ENCODE measurements at places on chromosomes 7 and 10.

GRCh38 chr7:26667514-26668133, 196.8 kb downstream of the SKAP2 start:
- DNase-seq: peak; percentile 60

GRCh38 chr7:158518980-158519632, 68.5 kb downstream of the PTPRN2 start:
- no peak for DNase-seq

DNA sequence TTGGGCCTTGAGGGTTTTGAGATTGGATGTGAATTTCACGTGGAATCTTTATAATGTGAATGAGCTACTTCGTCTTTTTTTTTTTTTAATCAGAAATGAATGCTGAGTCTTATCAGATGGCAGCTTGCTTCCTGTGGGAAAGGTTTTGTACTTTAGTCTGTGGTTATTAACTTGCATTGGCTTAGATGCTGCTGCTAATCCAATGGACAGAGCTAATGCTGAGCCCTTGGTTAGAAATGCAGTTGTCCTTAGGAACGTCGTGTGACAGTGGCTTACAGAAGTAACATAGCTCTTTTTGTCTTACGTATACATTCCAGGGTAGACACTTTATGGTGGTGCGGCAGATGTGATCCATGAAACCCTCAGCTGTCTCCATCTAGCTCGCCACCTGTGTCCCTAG, 32.8 kb downstream of the ADCY1 start:
- no peak for DNase-seq

DNA sequence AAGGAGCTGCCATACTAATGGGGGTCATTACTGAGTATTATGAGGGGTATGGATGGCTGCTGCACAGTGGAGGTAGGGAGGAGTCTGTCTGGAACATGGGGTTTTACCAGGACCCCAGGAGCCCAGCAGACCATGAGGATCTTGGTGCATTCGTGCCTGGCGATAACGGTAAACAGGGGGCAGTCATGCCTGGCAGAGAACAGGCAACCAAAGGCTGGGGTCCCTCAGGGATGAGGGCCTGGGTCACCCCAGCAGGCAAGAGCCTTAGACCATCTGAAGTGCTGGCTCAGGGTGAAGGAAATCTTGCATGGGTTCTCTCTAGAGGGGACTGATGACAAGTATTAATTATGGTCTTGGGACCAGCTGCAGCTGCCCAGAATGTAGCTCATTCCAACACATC, 46.1 kb downstream of the MYL10 start:
- no peak for DNase-seq

DNA sequence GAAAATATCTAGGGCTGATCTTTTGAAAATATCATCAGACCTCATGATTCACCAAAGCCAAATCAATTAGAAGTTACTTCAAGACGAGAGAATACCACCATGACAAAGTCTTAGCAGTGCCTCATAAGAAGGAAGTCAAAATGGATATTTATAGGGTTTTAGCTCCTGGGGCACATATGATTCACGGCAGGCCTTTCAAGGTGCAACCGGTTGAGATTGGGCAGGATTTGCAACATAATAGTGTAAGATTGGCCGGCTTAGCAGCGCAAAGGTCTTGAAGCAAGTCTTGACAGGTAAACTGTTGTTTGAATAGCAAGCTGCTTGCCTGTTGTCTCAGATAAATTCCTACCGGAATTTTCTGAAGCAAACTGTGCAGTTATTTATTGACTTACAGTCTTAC, 17.5 kb downstream of the ADRB1 start:
- no peak for DNase-seq

DNA sequence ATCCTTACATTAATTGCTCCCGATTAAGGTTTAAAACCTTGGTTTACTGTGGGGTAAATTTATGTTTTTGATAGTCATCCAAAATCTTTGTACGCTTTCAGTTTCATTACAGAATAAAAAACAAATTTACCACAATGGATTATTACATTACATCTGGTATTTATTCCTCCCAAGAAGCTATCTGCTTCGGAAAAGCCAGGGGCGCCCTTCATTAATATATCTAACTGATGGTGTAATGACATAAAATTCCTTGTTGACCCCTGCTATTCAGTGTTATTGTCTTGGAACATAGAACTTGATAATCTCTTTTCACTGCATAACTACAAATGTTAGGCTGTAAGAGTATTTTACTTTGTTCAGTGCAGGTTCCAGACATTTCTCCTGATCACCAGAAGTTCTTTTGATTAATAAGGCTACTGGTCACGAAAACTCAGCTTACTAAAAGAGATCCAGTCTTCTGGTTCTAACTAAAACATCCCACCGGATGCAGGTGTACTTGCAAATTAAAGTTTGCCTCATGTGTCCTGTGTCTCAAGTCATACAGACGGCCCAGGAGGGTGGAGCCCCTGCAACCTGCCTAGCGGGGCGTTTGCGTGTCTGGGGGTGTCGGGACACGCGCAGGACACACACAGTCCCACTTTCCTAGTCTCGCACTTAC, 581 bp upstream of the GLCCI1 start:
- DNase-seq: no peak

All from CD4-positive, alpha-beta T cell treated with Interleukin-4 for 4 hours (primary cell).